ENCODE measurements at places on chromosomes 13 and 19.

GRCh38 chr19:55781112-55781511, 12.2 kb downstream of the RFPL4AL1 start:
- DNase-seq = no peak

DNA sequence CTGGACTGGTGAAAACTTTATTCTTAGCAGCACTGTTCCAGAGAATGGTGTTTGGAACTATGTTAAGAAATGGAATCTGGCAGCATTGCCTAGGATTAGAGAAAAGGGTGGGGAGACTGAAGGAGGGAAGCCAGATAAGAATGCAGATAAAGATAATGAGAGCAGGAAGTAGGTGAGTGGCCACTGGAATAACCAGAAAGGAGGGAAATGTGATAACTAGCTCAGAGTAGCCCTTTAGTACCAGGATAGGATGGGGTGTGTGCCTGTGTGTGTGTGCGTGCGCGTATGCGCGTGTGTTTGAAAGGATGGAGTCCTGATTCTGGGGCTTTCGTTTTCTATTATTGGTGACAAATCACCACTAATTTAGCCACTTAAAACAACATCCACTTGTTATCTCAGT, 33.4 kb upstream of the FRY start:
- no peak for DNase-seq

DNA sequence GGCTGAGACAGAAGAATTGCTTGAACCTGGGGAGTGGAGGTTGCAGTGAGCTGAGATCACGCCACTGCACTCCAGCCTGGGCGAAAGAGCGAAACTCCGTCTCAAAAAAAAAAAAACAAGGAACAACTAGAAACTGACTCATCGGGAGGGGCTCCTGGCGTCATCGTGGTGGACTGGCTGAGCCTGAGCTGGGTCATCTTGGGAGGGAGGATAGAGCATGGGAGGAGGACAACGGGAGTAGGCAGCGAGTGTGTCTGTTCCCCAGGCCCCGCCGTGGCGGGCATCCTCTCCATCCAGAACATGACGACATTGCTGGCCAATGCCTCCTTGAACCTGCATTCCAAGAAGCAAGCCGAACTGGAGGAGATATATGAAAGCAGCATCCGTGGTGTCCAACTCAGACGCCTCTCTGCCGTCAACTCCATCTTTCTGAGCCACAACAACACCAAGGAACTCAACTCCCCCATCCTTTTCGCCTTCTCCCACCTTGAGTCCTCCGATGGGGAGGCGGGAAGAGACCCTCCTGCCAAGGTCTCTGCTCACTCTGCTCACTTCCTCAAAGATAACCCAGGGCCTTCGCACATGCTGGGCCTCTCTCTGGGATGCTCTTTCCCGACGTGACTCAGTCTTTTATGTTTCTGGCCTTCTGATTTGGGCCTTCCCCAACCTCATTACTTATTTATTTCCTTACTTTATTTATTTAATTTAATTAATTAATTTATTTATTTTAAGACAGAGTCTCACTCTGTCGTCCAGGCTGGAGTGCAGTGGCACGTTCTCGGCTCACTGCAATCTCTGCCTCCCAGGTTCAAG, 16.6 kb downstream of the DDX39A start:
- peak; percentile 12 for DNase-seq

- no peak for DNase-seq
Measured at GRCh38 chr13:71967990-71968389, 101.0 kb upstream of the DACH1 start.

- DNase-seq = no peak
Measured at GRCh38 chr13:98717256-98717655, 35.2 kb downstream of the SLC15A1 start.

DNA sequence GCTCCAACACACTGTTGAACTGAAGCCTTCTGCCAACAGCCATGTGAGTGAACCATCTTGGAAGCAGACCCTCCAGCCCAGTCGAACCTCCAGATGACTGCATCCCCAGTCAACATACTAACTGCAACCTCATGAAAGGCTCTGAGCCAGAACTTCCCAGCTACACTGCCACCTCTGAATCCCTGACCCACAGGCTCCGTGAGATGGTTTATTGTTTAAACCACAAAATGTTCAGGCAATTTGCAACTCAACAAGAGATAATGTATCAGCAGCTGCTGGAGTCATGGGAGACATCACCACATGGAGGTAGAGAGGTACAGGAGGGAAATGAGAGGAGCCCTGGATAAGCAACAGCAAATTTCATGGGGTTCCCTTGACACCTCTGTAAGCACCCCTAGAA, 266.4 kb upstream of the NBEA start:
- DNase-seq = no peak

- no peak for DNase-seq
Measured at GRCh38 chr19:5200844-5201243, 139.8 kb downstream of the PTPRS start.

GRCh38 chr19:1387684-1388636, 4.3 kb downstream of the NDUFS7 start:
- DNase-seq = no peak

- no peak for DNase-seq
Measured at GRCh38 chr13:95957331-95957730, 95.9 kb downstream of the UGGT2 start.
